Activated T-helper 1 cell treated with anti-CD3 and anti-CD28 coated beads, Interleukin-2, amount 50 U/mL, for 16 hours (primary cell): ENCODE measurements at places on chromosomes 6 and 20.

DNA sequence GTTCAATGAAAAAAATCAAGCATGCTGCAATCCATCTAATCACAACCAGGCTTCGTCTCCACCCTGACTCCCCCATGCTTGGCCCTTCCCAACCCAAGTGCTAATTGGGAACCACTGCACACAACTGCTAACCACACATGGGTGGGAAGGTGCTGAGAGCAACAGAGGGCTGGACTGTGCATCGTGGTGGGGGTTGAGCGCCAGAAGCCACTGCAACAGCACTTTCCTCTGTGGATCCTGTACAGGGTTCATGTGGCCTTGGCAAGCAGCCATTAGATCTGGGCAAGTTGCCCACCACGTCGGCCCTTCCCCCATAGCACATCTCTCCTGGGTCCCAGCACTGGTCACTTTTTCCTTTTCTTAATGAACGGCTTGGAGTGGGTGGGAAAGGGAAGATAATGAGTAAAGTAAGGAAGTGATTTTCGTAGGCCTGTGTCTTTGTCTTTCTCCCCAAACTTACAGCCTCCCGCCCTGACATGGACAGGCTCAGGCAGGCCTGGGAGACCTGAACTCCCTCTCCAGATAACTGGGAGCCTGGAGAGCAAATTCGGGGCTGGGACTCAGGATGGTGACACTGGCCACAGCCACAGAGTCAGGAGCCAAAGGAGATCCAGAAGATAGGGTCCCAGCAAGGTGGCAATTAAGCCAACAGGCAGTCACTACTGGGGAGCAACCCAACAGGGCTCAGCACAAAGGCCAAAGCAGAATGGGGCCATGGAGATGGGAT, 34.4 kb upstream of the MRPS10 start:
- no peak for DNase-seq

- no peak for DNase-seq
Measured at GRCh38 chr6:76771059-76771634, 692.1 kb downstream of the HTR1B start.

GRCh38 chr6:136967876-136968752, 46.0 kb downstream of the SLC35D3 start:
- no peak for DNase-seq

DNA sequence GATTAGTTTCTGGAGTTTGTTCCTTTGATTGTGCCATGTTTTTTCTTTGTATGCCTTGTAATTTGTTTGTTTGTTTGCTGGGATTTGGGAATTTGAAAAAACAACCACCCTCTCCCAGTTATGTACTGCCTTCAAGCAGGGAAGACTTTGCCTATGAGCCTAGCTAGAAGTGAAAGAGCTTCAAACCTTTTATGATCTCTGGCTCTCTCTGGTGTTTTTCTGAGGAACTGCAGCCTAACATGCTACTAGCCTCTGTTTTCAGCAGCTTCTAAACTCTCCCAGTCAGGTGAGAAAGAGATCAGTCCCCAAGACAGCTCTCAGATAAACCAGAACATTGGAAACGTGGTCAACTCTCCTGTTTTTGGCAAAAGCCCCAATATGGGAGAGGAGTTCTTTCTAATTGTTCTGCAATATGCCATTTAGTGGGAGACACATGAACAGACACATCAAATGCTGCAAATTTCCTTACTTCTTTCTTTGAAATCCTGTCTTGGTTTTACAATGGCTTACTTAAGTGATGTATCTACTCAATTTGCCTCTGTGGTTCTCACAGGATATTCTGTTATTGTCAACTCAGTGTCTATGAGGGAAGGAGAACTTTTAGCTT, 58.9 kb upstream of the SERINC1 start:
- no peak for DNase-seq

GRCh38 chr6:153804755-153805330, 234.2 kb upstream of the OPRM1 start:
- DNase-seq, result no peak

GRCh38 chr6:24584382-24584720, 61.6 kb downstream of the KIAA0319 start:
- no peak for DNase-seq

DNA sequence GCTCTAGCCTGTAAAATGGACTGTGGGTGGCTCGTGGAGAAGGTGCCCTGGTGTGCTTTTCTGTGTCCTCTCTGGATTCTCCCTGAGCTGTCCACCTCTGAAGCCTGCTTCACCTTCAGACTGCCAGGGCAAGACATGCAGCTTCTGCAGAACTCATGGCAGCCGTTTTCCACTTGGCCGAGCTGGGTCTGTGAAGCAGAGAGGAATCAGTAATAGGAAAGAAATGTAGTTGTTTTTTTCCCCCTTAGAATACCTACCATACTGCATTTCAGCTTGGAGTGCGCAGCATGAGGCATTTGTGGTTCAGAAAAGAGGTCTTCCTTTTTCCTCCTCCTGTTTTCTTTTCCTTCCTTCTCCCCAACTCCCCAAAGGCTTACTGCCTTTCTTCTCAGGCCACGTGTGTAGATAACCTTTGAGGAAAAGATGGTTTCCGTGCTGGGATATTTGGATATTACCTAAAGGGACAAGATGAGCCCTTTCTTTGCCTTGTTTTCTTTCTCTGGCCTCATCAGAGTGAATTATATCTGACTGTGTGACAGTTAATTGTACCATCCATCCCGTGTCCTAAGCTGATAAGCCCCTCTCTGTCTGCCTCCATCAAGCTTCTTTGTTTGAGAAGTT, 39.4 kb downstream of the RREB1 start:
- no peak for DNase-seq

DNA sequence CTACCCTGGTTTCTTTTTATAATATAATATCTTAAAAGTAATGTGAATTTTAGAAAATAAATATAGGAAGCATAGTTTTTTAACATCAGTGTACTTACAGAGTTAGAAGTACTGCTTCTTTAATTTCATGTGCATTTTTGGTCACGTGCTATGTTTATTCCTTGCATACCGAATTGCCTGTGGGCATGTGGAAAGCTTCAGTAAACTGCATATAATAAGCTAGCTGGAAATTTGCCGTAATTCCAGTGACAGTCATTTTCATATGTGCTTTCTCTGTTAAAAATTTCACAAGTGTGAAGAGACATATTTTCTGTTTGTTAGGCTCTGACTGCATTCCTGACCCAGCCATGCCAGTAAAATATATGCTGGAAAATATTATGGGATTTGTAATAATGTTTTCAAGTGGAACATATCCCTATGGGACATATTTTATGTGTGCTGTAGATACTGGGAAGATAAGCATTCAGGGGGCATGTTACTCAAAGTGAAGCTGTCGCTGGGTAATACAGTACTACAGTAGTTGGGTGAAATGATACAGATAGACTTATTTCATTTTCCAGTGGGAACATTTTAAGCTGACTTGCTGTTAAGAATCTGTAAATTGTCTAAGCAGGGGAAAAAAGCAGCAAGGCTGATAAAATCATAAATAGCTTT, 616.7 kb downstream of the FRK start:
- DNase-seq, result no peak

GRCh38 chr6:157316871-157317814, 6.2 kb downstream of the TMEM242 start:
- no peak for DNase-seq

DNA sequence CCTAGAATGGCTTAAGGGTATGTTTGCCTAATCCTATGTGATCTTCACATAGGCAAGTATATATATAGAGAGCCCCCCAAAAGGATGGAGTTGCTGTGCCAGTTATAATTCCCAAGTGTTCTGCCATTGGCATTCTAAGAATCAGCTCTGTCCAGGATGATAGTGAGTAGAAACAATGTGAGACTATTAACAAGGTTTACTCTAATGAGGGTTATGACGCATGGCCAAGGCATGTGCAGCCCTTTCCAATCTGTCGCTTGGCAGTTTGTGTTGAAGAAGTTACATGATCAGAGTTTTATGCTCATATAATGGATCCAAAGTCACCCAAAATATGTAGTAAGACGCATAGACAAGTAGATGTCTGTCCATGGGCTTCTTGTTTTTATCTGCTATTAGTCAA, 33.6 kb downstream of the VGLL2 start:
- DNase-seq, result no peak

DNA sequence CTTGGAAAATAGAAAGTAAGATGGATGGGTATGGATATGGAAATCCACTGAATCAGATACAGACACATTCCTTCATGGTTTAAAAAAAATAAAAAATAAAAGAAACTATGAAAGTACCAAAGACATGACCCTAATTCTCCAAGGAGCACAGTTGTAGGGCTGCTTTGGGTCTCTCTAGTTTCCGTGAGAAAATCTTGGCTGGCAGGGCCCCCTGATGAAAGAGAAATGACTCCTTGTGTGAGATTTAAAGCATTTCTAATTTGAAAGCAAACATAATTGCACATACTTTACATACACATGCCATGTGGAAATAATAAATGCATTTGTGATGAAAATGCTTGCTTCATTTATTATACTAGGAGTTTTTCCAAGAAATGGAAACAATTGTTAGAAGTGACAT, 593.9 kb upstream of the BTBD3 start:
- no peak for DNase-seq

GRCh38 chr6:150336299-150336698, 32.5 kb upstream of the IYD start:
- DNase-seq, result no peak

DNA sequence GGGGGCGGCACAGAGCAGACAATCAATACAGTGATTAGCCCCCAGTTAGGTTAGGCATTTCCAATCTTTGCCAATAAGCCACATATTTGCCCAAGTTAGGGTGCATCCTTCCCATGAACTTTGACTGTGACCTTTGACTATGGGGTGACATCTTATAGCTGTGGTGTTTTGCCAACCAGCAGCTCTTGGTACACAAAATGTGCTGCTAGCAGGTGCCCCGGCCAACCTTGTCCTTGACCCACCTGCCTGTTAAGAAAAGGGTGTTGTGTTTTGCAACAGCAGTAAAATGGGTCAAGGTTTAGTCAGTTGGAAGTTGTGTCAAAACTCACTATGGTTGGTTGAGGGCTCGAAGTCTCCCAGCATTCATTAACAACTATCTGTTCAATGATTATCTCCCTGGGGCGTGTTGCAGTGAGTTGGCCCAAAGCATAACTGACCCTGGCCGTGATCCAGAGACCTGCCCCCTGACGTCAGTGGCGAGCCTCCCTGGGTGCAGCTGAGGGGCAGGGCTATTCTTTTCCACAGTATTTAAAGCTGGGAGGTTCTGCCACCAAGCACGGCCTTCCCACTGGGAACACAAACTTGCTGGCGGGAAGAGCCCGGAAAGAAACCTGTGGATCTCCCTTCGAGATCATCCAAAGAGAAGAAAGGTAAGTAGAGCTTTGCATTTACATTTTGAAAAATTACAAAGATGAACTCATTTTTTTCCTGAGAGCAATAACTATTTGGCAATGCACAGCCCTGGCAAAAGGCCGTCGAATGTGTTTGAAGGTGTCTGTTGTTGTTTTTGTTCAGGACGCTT, at the start of gene PCK1:
Gene PCK1, plus strand, starts transcription at position 557 of the 802 bp plus-strand sequence. CDS start 302 bp downstream, outside the sequence.
- no peak for DNase-seq

- no peak for DNase-seq
Measured at GRCh38 chr6:135351635-135352034, 145.9 kb downstream of the AHI1 start.

DNA sequence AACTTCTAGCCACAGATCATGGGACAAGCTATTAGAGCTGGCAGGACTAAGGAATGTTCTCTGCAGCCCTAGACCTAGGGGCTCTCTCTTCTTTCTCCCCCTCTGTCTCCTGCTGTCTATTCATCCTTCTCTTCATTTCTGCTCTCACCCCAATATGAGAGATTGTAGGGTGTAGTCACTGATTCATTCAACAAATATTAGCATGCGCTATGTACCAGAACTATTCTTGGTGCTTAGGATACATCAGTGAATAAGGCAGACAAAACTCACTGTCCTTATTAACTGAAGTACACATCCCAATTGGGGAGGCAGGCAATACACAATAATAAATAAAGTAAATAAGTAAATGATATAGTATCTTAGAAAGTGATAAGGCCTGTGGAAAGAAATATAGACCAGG, 14.7 kb upstream of the SIRPB2 start:
- DNase-seq, result no peak

GRCh38 chr6:16257999-16258708, 19.8 kb downstream of the GMPR start:
- DNase-seq, result no peak

GRCh38 chr6:62150048-62150663, 135.9 kb downstream of the KHDRBS2 start:
- no peak for DNase-seq

DNA sequence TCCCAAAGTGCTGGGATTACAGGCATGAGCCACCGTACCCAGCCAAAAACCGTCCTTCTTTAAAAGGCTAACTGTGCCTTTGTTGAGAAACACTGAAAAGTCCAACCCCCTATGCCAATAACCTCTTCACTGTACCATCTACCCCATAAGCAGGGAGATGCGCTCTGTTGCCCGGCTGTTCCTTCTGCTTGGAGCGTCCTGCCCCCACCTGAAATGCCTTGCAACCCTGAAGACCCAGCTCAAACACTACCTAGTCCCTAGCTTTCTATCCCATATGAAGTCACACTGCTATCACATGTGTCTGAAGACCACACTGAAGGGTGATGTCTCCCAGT, 27.8 kb downstream of the UBE2V1 start:
- DNase-seq, result no peak

GRCh38 chr6:118917546-118918328, 17.2 kb downstream of the MCM9 start:
- DNase-seq, result no peak
